Renal pelvis (tissue), 12 donors: ENCODE measurements at places on chromosomes 4 and X. TPM values are rescaled to one million over a fixed set of nuclear protein-coding genes. Genes with fewer than 3 reads are reported as not detected.

DNA sequence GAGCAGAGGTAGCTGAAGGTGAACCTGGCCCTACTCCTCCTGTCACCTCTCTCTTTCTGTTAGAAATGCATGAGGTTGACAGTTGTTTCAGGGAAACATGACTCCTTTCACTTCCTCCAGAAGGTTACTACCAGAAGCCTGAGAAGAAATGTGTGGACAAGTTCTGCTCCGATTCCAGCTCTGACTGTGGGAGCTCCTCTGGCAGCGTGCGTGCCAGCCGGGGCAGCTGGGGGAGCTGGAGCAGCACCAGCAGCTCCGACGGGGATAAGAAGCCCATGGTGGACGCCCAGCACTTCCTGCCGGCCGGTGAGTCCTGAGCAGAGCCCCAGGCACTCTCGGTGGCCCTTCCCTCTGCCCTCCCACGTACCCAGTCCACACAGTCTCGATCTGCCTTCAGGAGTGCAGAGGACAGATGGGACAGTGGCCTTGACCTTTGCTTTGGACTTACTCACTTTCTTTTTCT, 61.3 kb upstream of the TLR2 start:
- DNase-seq, result no peak

- DNase-seq, result no peak
Measured at GRCh38 chr4:118289794-118290193, 63.0 kb downstream of the PRSS12 start.

GRCh38 chr4:1407657-1408333, 1.6 kb upstream of the NKX1-1 start:
- DNase-seq, result no peak

DNA sequence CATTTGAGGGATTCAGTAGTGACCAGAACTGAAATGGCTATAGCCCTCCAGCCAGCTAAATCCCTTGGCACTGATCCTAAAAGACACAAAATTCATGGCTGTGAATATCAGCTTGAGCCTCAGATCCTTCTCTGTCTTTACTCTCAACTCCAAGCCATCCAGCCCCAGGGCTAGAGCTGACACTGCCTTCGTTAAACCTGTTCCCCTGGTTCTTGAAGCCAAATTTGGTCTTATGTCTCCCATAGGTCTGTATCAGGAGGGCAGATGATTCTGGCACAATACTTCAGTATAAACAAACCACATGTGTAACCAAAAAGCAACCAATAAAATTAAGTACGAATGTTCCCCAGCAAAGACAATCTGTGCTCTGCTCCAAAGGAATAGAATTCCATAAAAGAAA, 78.0 kb downstream of the ANOS1 start:
- DNase-seq, result no peak

DNA sequence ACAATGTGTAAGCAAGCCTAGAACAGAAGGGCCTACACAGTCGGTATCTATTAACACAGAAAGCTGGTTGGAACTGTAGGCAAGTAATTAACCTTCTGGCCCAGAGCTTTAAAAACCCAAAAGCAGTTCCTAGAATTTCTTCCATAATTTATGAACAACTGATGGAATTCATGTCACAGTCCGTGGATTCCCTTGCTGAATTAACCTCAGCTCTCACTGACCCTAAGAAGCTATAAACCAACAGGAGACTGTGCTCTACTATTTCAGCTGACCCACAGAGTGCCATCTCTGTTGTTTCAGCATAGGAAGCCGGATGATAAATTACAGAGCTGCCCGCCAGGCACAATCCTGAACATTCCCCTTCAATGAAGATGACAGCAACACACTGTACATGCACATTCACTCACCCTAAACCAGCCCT, 157.3 kb downstream of the PRDM5 start:
- DNase-seq, result peak; percentile 80

GRCh38 chr4:79907001-79907400, 166.0 kb downstream of the ANTXR2 start:
- no peak for DNase-seq

GRCh38 chr4:148056879-148057278, 325.0 kb downstream of the ARHGAP10 start:
- DNase-seq, result no peak

DNA sequence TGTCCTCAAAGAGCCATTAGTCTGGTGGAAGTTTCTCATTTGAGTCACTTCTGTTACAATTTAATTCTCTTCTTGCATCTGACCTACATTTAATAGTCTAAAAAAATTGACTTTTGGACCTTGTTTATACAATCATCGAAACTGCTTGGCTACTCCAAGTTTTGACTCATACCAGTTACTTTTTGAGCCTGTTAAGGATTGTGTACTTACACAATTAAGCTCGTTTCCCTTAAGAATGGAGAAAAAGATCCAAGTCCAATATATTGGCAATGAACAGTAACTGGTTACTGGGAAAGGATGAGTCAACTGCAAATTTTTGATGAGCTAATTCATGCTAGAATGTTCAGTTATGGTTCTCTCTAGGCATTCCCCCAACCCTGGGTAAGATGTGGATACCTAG, 58.2 kb downstream of the DCX start:
- DNase-seq, result no peak

DNA sequence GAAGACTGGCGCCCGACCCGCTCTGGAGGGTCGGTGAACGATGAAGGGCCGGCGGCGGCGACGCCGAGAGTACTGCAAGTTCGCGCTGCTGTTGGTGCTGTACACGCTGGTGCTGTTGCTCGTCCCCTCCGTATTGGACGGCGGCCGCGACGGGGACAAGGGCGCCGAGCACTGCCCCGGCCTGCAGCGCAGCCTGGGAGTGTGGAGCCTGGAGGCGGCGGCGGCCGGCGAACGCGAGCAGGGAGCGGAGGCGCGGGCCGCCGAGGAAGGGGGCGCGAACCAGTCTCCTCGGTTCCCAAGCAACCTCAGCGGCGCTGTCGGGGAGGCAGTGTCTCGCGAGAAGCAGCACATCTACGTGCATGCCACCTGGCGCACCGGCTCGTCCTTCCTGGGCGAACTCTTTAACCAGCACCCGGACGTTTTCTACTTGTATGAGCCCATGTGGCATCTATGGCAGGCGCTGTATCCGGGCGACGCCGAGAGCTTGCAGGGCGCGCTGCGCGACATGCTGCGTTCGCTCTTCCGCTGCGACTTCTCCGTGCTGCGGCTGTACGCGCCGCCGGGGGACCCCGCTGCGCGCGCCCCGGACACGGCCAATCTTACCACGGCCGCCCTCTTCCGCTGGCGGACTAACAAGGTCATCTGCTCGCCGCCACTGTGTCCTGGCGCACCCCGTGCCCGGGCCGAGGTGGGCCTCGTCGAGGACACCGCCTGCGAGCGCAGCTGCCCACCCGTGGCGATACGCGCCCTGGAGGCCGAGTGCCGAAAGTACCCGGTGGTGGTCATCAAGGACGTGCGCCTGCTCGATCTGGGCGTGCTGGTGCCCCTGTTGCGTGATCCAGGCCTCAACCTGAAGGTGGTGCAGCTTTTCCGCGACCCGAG, 568 bp downstream of the CHST7 start:
- DNase-seq, result no peak

GRCh38 chr4:142265946-142266345, 580.2 kb downstream of the INPP4B start:
- no peak for DNase-seq

GRCh38 chr4:152939621-152940020, 3.5 kb downstream of the FHDC1 start:
- DNase-seq, result no peak

DNA sequence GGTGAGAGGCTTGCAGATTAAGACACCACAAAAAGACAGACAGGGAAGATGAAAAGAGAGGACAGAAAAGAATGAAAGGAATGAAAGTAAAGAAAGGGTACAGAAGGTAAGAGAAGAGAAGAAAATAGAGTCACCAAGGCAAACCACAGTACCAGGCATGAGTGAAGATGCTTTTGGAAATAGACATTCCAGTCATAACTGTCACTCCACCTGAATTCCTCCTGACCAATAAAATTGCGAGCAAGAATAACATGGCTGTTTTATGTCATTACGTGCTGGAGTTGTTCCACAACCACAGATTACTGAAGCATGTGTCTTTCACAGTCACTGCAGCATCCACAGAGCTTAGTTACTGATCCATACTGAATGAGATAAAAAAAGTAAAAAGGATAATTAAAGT, 864.9 kb upstream of the SLIT2 start:
- no peak for DNase-seq

GRCh38 chrX:30620980-30621618, 32.1 kb upstream of the GK start:
- DNase-seq, result no peak

DNA sequence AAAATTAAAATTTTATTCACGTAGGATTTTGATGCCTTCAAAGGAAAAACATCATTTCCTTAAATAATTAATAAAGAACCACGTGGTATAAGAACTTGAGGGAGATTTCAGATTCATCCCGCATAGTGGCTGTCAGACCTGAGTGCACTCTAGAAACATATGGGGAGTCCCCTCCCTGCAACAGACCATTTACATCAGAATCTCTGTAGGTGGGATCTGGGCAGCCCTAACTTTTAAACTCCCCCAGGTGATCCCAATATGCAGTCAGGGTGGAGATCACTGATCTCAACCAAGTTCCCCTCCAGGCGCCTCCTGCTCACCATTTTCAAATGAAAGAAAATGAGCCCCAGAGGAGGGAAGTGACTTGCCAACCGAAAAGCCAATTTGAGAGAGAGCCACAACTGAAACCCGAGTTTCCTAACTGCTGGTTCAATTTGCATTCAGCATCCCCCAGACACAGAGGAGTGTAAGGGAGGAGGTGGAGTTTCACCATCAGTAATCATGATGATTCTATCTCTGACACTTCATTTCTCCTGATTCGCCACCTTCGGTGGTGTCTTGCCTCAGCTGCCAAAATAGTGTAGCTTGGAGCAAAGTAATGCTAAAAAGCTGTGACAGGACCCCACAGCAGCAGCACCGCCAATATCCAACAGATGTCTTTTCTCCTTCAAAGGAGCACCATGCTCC, 11.4 kb downstream of the RNF150 start:
- DNase-seq, result no peak

DNA sequence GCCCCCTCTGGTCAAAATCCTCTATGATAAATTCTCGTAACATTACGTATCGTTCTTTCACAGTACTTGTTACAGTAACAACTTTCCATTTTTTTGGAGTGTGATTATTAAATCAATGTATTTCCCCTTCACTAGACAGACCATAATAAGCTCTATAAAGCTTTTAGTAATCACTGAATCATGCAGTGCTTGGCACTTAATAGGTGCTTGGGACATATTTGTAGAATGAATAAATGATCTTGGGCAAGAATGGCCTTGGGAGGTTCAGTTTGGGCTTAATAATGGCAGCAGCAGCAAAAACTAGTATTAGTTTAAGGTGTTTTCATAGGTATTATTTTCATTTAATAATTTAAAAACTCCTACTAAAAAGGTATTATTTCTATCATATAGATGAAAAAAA, 33.4 kb upstream of the SFRP2 start:
- DNase-seq, result no peak

DNA sequence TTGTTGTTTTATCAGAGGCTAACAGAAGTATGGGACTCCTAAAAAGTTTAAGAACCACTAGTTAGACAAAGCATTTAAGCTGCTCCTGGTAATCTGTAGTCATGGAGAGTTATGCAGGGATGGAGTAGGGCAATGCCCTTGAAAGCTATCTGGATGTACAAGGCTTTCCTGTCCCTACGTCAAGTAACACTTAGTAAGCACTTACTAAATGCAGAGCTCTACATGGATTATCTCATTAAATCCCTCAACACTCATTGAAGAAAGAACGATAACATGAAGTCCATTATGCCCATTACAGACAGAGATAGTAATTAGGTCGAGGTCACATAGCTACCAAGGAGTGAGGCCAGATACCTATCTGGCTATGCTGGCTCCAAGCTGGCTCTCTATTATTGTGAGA, 33.2 kb downstream of the PPEF2 start:
- no peak for DNase-seq

DNA sequence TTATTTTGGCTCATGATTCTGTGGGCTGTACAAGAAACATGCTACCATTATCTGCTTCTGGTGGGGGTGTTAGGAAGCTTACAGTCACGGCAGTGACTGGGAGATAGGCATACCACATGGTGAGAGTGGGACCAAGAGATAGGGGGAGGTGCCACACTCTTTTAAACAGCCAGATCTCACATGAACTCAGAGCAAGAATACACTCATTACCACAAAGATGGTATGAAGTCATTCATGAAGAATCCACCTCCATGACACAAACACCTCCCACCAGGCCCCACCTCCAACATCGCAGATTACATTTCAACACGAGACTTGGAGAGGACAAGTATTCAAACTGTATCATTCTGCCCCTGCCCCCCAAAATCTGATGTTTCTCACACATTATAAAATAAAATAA, 2396.7 kb downstream of the PCDH7 start:
- no peak for DNase-seq

DNA sequence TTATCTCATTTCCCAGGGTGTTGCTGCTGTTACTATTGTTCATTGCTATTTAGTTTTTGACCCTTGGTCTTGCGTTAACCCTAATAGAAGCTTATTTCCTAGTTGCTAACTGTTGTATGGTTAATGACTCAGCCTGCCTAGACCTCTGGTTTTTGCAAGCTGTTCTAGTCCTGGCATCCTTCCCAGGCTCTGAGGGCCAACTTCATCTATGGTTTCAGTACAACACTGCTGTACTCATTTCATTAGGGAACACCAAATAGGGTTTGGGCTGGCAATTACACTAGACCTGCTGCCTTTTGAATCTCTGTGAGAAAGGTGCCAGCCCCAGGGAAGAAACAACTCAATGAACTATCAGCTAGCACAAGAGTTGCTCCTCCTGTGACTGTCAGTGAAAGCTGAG, 59.6 kb downstream of the DCX start:
- no peak for DNase-seq

The IL1RAPL1 gene
- 2.0 TPM for polyA plus RNA-seq

The NRK gene
- polyA plus RNA-seq, result 14.3 TPM

The SETD7 gene
- polyA plus RNA-seq, result 12.0 TPM

The RASGEF1B gene
- polyA plus RNA-seq, result 10.5 TPM

The TMSB15B gene
- polyA plus RNA-seq, result 20.7 TPM

The TMSB15C gene
- 17.0 TPM for polyA plus RNA-seq

The GAB1 gene
- 48.0 TPM for polyA plus RNA-seq

The MAGEC1 gene
- polyA plus RNA-seq, result not detected

The NSG1 gene
- polyA plus RNA-seq, result 3.6 TPM

The TMPRSS11B gene
- polyA plus RNA-seq, result 0.10 TPM

The ITM2A gene
- 92.4 TPM for polyA plus RNA-seq

The MAGEC2 gene
- not detected for polyA plus RNA-seq

The TCEAL8 gene
- 128 TPM for polyA plus RNA-seq

The HPSE gene
- polyA plus RNA-seq, result 1.0 TPM

The KDR gene
- polyA plus RNA-seq, result 60.2 TPM

The PRRG3 gene
- polyA plus RNA-seq, result 10.4 TPM

The H2BW2 gene
- 0.83 TPM for polyA plus RNA-seq

The ATP2B3 gene
- 0.17 TPM for polyA plus RNA-seq

The NEUROG2 gene
- polyA plus RNA-seq, result not detected

The FSTL5 gene
- polyA plus RNA-seq, result 3.4 TPM

The GAGE12H gene
- not detected for polyA plus RNA-seq

The SASH3 gene
- polyA plus RNA-seq, result 1.7 TPM

The TKTL2 gene
- not detected for polyA plus RNA-seq
